ENCODE measurements at places on chromosomes 5 and 9.

DNA sequence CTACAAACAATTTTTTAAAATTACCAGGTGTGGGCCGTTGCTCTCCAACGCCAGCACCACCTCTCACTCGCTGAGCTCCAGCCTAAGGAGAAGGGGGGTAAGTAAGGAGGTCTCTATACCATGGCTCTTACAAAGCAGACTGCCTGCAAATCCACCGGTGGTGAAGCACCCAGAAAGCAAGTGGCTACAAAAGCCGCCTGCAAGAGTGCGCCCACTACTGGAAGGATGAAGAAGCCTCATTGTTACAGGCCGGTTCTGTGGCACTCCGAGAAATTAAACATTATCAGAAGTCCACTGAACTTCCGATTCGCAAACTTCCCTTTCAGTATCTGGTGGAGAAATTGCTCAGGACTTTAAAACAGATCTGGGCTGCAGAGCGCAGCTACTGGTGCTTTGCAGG, 46.0 kb downstream of the CDO1 start:
- DNase-seq = no peak

- no peak for DNase-seq
Measured at GRCh38 chr5:89930591-89931392, 478.8 kb downstream of the CETN3 start.

GRCh38 chr9:79254900-79255650, 316.7 kb upstream of the TLE4 start:
- no peak for DNase-seq

GRCh38 chr9:89805571-89806292, 200.9 kb downstream of the GADD45G start:
- no peak for DNase-seq

DNA sequence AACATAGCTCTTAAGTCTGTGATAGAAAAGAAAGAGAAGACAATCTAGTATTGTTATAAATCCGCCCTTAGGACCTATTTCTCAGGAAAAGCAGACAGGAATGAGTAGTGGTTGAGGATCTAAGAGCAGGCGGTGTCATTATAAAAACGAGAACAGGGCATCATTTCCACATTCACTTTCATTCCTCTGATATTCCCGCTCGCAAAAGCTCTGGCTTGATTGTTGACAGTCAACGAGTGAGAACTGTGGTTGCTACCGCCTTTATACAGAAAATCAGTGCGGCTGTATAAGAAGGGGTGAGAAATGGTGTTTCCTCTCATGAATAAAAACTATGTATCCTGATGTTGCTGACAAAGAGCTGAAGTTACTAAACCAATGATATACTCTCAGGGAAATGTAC, 1409.6 kb upstream of the WWC1 start:
- DNase-seq = no peak

- no peak for DNase-seq
Measured at GRCh38 chr9:130490981-130491380, 46.2 kb downstream of the ASS1 start.

DNA sequence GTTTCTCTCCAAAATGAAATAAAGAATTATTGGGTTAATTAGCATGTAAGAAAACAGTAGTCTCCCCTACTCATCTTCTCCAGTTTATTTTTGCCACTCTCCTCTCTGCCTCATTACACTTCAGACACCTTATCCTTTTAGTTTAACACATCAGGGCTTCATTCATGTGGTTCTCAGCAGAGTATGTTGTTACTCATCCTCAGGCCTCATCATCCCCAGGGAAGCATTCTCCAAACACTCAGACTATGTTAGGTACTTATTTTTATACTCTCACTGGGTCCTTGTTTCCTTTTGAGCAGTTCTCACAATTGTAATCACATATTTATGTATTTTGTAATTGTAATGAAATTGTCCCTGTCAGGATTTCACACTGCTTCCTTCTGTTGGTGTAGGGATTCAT, 470.5 kb downstream of the PDE4D start:
- DNase-seq = no peak

DNA sequence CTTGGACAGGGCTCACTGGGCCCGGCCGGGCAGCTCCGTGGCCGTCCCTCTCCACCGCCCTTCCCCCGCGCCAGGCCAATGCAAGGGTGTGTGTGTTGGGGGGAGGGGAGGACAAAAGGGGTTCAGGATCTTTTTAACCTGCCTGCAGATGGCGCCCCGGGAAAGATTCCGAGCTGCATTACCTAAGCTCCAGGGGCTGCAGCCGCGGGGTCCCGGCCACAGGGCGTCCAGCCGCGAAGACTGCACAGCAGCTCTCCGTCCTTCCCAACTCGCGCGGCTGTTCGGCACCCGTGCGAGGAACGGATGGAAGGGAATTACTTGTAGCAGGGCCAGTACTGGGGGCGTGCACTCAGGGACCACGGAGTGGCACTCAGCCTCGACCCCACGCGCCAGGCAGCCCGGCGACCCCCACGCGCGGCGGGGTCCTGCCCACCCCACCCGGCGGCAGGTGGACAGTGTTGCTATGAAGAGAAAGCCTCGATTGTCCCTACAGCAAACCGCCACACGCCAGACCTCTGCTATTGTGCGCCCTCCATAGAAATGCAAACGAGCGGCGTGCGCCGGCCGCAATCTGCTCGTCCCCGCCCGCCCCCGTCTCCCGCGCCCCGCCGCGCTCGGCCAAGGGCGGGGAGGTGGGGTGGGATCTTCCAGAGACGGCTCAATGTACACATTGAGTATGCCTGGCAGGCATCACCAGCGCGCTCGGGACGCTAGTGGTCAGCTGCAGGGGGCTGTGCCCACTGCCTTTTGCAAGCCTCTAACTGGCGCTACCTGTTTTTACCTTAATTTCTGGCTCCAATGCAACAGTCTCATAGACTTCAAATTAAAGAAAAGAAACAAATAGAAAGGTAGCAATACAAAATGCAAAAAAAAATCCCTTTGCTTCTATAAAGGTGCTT, 796 bp upstream of the GADD45G start:
- peak; percentile 15 for DNase-seq

- no peak for DNase-seq
Measured at GRCh38 chr5:38985909-38986452, 88.2 kb downstream of the RICTOR start.

- DNase-seq = no peak
Measured at GRCh38 chr9:89911721-89912604, 307.2 kb downstream of the GADD45G start.

- no peak for DNase-seq
Measured at GRCh38 chr5:33601881-33602280, 161.1 kb downstream of the TARS1 start.
